ENCODE measurements at places on chromosomes 7 and 10. TPM values are rescaled to one million over a fixed set of nuclear protein-coding genes. Genes with fewer than 3 reads are reported as not detected.

DNA sequence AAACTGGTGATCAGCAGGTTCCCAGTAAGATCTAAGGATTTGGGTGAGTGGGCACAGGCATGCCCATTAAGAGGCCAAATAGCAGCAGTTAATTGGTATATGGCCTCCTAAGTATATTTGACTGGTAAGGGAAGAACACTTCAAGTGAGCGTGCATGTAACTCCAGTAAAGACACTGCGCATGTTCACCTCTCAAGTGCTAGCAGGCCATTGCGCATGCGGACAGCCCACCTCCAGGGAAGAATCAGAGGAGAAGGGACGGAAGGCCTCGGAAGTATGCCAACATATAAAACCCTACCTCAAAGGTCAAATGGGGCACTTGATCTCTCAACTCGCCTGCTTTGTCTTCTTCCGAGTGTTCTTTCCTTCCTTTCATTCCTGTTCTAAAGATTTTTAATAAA lies 118.0 kb downstream of the ARL5B start:
- no peak for DNase-seq

CFAP43 gene
- total RNA-seq = not detected

GRCh38 chr10:8628351-8628750 lies 573.9 kb downstream of the GATA3 start:
- DNase-seq = no peak

SPDYE1 gene
- total RNA-seq = not detected

CCL24 gene
- not detected for total RNA-seq

GRCh38 chr10:126252884-126253610 lies 135.2 kb downstream of the ADAM12 start:
- DNase-seq = no peak

GRCh38 chr7:23021596-23021995 lies 7.7 kb upstream of the HYCC1 start:
- no peak for DNase-seq

IGF2BP3 gene
- total RNA-seq = 1.7 TPM

PSD gene
- 2.9 TPM for total RNA-seq

- no peak for DNase-seq
Measured at GRCh38 chr7:99399597-99399996, 8.8 kb downstream of the PDAP1 start.

GRCh38 chr10:69890065-69890847 lies 88.5 kb downstream of the COL13A1 start:
- no peak for DNase-seq

DNA sequence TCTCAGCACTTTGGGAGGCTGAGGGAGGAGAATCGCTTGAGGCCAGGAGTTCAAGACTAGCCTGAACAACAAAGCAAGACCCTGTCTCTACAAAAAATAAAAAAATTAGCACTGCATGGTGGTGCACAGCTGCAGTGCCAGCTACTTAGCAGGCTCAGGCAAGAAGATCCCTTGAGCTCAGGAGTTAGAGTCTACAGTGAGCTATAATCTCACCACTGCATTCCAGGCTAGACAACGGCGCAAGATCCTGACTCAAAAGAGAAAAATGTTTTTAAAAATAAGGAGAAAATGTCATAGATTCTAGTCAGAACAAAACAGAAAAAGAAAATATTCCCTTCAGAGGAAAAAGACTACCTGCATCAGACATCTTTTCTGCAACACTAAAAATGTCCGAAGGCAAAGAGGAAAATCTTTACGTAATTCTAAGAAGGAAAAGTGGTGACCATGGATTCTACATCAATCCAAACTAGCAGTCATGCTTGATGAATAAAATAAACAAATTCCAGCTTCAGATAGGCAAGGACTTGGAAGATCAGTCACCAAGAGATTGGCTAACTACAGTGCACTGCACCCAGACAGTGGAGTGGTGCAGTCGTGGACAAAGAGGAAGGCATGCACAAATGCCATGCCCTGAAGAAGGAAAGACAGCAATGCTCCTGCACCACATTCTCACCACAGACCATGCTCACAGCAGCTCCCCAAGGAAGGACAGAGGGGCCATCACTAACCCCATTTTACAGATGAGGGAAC lies 54.3 kb downstream of the ERCC6 start:
- no peak for DNase-seq

GRCh38 chr10:50610368-50610767 lies 13.4 kb downstream of the SGMS1 start:
- no peak for DNase-seq

OR6V1 gene
- total RNA-seq = not detected

DNA sequence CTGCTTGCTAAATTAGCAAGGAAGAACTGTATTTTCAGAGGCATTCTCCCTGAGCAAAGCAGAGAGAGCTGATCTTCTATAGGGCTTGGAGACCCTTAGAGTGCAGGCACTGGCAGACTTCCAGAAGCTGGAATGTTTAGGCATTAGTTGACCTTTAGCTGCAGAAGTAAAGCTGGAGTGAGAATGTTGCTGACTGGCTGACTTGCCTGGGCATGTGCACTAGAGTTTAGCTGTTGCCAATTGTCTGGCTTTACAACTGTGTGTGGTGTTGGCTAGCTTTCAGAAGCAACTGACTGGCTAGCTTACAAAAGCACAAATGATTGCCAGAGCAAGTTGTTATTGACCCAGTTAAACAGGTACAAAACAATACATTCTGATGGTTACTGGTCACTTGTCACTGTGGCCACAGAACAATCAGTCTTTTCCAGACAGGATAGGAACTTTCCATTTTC lies 25.1 kb downstream of the FAM13C start:
- DNase-seq = no peak

DNA sequence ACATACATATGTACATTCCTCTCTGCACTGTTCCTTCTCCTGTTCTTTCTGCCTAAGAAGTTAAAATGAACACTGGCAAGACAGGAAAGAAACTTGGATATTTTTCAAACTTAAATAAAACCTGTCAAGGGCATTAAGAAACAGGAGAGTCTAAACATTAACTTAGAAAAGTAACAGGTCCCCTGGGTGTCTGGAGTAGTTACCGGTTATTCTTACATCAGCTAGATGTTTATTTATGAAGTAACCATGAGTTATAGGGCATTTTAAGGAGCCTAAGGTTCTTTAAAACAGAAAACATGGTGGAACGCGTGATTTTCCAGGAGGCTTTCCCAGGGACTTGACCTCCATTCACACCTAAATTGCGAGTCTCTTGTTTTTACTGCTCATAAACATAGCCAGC lies 148.2 kb downstream of the PRKCQ start:
- DNase-seq = no peak

DNA sequence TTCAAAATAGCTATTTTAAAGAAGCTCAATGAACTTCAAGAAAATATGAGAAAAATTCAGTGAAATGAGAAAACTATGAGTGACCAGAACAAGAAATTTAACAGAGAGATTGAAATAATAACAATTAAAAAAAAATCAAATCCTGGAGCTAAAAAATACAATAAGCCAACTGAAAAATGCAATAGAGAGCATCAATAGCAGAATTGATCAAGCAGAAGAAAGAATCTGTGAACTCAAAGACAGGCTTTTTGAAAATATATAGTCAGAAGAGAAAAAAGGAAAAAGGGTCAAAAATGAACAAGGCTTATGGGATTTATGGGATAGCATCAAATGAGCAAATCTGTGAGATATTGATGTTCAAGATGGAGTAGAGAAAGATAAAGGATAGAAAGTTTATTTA lies 133.0 kb downstream of the OTUD1 start:
- DNase-seq = no peak

OPN1SW gene
- not detected for total RNA-seq

- no peak for DNase-seq
Measured at GRCh38 chr10:61640856-61641255, 21.9 kb upstream of the CABCOCO1 start.

DNA sequence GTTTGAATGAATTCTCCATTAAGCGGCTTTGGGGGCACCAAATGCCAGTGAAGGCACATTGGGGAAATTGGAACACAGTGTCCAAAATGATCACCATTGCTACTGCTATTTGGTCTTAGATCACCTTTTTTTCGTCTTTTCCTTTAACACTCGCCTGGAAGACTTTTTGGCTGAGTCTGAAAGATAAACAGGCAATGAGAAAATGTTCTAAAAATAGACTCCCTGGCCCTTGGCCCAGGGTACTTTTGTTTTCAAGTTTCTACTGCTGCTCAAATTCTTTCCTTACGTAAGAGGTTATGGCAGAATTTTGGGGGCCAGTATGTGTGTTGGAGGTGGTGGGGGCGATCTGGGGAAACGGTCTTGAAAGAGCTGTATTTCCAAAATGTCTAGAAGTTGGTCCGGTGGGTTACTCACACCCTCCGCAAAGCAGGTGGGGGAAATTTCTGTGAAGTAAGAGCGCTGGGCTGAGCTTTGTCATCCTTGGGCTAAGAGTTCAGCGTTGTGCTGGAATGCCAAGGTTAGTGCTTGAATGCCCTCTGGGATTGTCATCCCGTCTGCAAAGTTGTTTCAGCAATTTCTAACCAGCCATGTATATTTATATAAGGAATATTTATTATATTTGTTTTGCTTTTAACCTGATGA lies 1.3 kb upstream of the ITPRIP start:
- DNase-seq = no peak

GRCh38 chr7:86653919-86654659 lies 10.4 kb downstream of the GRM3 start:
- no peak for DNase-seq

ACHE gene
- total RNA-seq = 0.20 TPM

DNA sequence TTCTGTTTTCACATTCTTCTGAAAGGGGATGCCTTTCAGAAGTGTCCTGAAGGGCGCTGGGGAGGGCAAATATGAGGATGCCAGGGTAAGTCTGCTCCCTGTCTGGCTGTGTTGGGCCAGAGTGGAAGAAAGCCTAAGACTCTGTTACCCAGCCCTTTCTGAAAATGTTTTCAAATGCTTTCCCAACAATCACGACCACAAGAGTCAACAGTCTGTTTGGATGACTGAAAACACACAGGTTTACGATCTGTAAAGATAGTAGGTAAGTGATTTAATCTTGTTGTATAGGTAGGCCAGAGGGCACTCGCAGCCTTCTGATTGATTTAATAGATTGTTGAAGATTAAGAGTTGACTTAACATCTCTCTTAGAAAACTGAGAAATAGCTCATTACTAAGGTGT lies 13.2 kb downstream of the SGPL1 start:
- DNase-seq = no peak
